ENCODE measurements at places on chromosomes 6 and 20. TPM values are rescaled to one million over a fixed set of nuclear protein-coding genes. Genes with fewer than 3 reads are reported as not detected.

DNA sequence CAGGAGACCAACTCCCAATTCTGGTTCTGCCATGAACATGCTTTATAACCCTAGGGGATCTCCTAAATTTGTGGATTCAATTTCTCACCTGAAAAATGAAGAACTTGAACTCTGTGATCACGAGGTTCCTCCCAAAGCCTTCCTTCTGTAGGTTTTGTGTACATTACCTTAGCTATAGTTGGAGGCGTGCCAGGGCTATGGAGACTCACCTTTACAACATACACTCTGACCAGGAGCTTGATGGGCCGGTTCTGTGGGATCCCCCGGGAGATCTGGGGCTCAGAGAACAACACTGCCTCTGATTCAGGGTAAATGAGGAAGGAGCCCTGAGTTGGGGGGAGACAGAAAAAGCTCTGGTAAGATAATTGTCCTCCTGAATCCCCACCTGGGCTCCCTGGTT lies 34.1 kb downstream of the ERGIC3 start:
- H3K27me3 ChIP-seq: no peaks in the 10 kb centered on the region
- DNase-seq: no peak
- H3K4me3 ChIP-seq: no peak overlapping the region
- H3K27ac ChIP-seq: no peak overlapping the region
- no peaks in the 10 kb centered on the region for H3K36me3 ChIP-seq

- no peaks in the 10 kb centered on the region for H3K4me1 ChIP-seq
- H3K4me3 ChIP-seq: no peak overlapping the region
- DNase-seq: no peak
- no peaks in the 10 kb centered on the region for H3K27me3 ChIP-seq
- no peaks in the 10 kb centered on the region for H3K36me3 ChIP-seq
- no peak overlapping the region for H3K27ac ChIP-seq
These were observed 20.5 kb downstream of the PTCHD4 start for GRCh38 chr6:48090546-48090945.

The COL11A2 gene
- total RNA-seq: 0.49 TPM

The LGSN gene
- total RNA-seq: 0.09 TPM

The HDGFL1 gene
- total RNA-seq: not detected
